Activated T-helper 1 cell treated with anti-CD3 and anti-CD28 coated beads, Interleukin-2, amount 50 U/mL, for 16 hours (primary cell): ENCODE measurements at places on chromosomes 11 and 22.

- no peak for DNase-seq
Measured at GRCh38 chr22:49670456-49671330, 157.0 kb downstream of the BRD1 start.

GRCh38 chr11:762421-763072, 14.7 kb downstream of the GATD1 start:
- no peak for DNase-seq

DNA sequence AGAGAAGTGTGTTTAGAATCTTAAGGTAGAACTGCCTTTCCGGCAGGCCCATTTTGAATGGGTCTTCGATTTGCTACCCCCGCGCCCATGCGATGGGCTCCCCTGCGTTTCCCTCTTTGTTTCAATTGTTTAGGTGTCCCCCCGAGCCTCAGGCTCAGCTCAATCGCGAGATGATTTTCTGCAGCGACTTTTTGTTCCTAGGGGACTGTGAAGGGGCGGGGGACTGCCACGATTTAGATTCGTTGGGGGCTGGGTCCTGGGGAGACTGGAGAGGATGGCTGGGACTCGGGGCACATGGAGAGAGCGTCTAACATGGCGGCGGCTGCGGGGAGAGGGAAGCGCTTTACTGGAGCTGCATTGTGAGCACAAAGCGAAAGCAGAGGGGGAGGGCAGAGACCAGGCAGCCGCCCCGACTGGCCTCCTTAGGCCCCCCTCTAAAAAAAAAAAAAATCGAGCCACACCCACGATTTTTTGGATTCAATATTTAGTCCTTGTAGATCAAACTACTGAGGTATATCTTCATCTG, 1.7 kb downstream of the CAPRIN1 start:
- DNase-seq = peak; percentile 68

- no peak for DNase-seq
Measured at GRCh38 chr11:70501051-70501901, 102.9 kb downstream of the CTTN start.

DNA sequence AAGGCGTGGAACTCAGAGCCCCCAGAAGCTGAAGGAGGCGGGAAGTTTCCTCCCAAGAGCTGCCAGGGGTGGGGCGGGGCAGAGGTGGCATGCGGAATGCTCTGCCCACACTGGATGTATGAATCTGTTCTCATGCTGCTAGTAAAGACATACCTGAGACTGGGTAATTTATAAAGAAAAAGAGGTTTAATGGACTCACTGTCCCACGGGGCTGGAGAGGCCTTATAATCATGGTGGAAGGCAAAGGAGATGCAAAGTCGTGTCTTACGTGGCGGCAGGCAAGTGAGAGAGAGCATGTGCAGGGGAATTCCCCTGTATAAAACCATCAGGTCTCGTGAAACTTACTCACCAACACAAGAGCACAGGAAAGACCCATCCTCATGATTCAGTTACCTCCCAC, 57.6 kb downstream of the SMIM38 start:
- no peak for DNase-seq

DNA sequence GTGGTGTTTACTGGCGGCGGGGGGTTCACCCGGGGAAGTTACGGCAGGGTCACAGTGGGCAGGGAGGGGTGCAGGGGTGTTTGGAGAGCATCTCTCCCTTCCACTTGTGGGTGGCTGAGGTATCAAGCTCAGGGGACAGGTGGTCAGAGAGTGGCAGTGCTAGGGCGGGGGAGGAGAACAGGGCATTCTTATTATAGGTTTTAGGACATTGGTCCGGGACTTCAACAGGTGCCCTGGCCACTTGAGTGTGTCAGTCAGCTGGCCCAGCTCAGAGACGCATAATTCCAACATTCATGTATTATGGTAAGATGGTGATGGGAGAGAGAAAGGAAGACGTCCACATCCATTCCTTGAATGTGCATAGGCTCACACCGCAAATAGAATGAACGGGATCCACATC, 101.7 kb downstream of the TEAD1 start:
- DNase-seq = no peak

DNA sequence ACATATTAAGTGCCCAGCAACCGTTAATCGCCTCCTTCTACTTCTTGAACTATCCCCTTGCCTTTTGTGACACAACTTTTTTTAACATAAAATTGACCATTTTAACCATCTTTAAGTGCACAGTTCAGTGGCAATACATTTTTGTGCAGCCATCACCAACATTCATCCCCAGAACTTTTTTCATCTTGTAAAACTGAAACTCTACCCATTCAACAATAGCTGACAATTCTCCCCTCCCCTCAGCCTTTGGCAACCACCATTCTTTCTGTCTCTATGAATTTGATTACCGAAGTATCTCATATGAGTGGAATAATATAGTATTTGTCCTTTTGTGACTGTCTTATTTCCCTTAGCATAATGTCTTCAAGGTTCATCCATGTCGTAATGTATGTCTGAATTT, 66.0 kb downstream of the MICAL2 start:
- no peak for DNase-seq

DNA sequence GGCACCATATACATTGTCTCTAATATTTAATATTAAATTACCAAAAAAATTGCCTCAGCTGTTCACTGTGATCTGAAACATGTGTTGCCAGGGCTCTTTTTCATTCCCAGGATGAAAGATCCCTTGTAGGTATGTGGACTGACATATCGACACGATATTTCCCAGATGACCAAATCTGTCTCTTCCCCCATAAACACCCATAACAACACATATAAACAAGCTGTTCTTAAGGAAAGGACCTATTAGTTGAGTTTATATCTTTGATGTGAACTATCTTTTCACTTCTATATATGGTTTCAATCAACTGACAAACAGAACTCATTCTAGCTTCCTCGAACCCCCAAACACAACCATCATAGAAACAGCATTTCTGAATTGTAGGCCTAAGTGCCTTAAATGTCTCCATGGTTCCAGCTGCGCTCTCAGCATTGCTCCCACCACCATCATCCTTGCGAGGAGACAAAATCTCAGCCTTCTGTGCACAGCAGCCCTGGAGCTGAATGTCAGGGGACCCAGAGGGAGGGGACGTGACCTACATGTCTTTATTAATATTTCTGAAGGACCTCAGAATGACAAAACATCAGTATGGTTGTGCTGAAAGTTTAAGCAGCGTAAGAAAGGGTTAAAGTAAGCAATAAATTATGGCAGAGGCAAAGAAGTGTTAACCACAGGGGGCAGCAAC, 67.0 kb downstream of the ETS1 start:
- DNase-seq = no peak

DNA sequence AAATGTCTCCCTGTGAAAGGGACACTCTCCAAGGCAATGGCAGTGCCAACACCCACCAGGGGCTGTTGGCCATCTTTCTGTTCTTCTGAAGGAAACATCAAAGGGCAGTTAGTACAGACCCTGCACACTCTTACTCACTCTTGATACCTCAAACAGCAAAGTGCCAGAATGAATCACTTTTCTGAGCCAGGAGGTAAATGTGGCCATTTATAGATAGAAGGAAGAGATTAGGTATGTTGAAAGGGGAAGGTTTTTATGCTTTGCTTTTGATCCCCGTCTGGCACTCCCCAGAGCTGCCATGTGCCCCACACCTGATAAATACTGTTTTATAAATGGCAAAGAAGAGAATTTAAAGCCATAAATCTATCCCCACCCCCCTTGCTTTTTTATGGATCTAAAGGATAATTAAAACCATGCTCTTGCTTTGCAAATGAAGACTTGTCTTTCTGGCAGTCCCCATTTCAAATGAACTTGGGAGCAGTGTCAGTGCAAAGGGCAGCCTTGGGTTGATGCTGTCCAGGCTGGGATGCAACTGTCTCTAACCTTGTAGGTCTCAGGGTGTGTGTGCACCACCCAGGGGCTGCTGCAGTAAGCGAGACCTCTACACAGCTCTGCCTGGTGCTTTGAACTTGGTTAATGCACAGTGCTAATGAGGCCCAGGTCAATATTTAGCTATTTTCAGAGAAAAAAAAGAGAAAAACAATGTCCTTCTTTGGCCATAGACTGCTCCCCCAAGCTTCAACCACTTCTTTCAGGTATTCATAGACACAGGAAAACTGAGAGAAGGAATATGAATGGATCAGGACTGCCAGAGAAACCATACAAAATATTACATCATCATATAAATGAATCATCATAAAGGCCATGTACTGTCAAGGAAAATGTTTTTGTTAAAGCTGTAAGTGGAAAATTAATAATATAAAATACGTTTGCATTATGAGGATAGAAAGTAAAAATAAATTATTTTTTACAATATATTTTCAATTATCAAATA, 207.5 kb downstream of the ETS1 start:
- DNase-seq = no peak

DNA sequence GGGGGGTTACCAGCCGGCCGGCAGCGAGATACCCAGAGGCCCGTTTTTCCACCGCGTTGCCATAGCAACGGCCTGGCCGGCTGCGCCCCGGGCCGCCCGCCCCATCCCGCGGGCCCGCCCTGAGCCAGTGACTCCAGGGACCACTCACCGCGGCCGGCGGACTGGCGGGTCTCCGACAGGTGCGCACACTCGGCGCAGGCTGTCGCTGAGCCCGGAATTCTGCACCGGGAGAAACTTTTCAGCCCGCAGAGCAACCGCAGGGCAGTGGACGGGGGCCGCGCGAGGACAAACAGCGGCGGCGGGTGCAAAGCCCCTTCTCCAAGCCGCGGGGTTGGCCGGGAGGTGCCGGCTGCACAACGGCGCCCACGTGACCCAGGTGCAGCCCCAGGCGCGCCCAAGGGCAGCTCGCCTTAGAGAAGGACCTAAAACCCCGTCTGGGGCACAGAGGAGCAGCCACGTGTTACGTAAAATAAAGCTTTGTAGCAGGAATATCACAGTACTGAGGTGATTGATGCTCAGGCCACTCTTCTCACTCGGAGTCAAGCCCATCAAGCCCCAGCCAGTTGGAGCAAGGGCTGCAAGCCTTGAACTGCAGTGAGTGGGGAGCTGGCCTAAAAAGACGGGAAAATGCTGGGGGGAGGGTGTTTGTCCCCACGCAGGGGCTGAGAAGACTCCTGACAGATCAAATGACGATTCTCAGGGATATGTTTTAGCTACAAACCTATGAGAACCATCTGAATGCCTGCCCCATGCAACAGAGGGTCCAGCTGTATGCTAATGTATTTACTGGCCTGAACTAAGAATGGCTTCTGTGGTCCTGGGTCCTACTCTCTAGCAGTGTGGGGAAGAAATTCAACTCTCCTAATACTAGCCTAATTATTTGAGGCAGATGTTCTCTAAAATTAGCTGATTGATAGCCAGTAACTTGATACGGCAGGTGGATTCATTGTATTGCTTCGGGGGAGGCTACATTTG, at the start of gene STK33:
Gene STK33 (minus strand): TSS at position 294 of the 975 bp plus-strand sequence. CDS start 119,323 bp downstream, outside the sequence.
- DNase-seq = no peak

GRCh38 chr11:116835042-116835772, 2.2 kb downstream of the APOA1 start:
- DNase-seq = no peak

DNA sequence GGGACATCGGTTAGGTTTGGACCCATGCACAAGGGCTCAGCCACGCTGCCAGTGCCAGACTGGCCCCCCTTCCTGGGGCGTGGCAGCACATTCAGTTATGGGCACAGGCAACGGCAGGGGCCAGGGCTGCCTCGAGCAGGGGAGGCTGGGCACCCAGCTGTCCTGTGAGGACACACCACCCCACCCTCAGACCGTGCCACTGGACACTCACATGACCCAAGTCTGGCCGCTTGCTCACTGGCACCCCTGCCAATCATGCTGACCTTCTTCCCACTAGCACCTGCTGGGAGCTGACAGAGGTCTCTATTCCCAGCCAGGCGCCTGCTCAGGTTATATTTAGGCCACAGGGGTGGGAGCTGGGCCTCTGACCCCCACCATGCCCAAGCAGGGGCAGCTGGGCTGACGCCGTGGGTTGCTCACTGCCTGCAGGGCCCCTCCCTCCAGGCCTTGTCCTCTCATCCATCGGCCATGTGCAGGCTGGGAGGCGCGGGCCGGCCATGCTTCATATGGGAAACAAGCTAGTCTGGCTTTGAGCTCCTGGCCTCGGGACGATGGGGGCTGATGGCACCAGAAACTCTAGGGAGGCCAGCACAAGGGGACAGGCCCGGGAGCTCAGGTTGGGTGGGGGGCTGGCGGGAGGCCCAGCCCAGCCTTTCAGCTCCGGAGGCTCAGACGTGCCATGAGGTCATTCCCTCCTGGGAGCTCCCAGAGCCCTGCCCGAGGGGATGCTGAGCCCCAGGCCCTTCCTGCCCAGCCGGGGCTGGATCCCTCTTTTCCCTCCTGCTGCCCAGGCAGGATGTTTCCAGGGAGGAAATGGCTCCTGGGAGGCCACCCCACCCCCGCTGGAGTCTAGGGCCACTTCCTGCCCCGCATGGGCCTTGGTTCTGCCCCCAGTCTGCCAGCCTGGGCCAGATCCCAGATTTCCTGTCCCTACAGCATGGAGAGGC, 15.2 kb upstream of the TBX1 start:
- DNase-seq = no peak
